SJCRH30 (cell line): ENCODE measurements at places on chromosomes 6 and 20. TPM values are rescaled to one million over a fixed set of nuclear protein-coding genes. Genes with fewer than 3 reads are reported as not detected.

GRCh38 chr6:93806409-93807270 is 387.3 kb upstream of the EPHA7 start:
- DNase-seq: no peak

The ADTRP gene
- not detected in 2 replicates for total RNA-seq

GRCh38 chr20:48846516-48847492 is 19.0 kb upstream of the PREX1 start:
- DNase-seq: peak; percentile 57

The PRR18 gene
- 0.33 and 0.47 TPM in 2 replicates for total RNA-seq

- no peak for DNase-seq
These were observed 86.9 kb downstream of the LYRM4 start for GRCh38 chr6:5173810-5174209.

- DNase-seq: peak; percentile 76
These were observed 7.3 kb downstream of the SNPH start for GRCh38 chr20:1273366-1273765.

DNA sequence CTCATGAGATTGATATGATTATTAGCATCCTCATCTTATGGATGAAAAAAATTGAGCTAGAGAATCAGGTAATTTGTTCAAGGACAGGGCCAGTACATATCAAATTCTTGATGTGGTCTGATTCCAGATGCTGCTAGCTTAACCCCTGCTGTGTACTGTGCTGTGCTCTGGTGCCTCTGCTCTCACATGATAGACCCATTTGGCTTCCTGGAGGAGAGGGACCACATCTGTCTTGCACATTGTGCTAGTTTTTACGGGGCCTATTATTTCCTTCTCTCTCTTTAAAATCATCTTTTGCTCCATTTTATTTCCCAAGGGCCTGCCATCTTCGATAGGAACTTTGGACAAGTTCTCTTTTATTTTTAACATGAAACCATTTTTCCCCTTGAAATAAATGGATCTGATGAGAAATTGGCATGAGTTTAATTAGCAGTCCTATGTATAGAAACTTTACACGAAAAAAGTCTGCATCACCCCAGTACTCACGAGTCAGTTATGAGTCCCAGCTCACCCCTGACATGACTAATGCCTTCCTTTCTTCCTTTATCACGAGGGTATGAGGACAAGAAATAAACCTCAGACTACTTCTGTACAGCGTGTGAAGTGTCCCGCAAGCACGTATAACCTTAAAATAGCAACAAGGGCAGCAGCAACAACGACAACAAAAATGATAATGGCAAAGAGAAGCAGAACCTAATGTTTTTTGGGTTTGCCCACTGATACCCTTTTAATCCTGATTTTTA is 26.5 kb downstream of the CD109 start:
- no peak for DNase-seq

The KIAA1755 gene
- total RNA-seq: 1.4 TPM in 2 replicates

The DLL1 gene
- 12.6 and 13.6 TPM in 2 replicates for total RNA-seq

- peak; percentile 77 for DNase-seq
These were observed 154.0 kb downstream of the JARID2 start for GRCh38 chr6:15399641-15400470.

- no peak for DNase-seq
These were observed 3.6 kb downstream of the SOX4 start for GRCh38 chr6:21596949-21597682.

DNA sequence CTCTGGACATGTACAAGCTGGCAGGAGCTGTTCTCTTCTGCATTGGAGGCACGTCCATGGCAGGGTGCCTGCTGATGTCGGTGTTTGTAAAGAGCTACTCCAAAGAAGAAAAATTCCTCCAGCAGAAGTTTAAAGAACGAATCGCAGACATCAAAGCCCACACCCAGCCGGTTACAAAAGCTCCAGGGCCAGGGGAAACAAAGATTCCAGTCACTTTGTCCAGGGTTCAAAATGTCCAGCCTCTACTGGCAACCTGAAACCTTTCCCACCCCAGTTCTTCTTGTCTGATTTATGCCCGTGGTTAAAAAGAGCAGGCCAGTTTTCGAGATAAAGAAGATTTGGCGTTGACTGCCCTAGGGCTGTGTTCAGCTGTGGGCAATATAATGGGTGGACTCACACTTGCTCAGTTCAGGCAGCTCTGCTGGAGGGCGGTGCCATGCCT is 19.7 kb downstream of the NRSN1 start:
- DNase-seq: no peak

The TCP11 gene
- not detected in 2 replicates for total RNA-seq

- DNase-seq: no peak
These were observed 163.5 kb upstream of the MANEA start for GRCh38 chr6:95413789-95414188.

DNA sequence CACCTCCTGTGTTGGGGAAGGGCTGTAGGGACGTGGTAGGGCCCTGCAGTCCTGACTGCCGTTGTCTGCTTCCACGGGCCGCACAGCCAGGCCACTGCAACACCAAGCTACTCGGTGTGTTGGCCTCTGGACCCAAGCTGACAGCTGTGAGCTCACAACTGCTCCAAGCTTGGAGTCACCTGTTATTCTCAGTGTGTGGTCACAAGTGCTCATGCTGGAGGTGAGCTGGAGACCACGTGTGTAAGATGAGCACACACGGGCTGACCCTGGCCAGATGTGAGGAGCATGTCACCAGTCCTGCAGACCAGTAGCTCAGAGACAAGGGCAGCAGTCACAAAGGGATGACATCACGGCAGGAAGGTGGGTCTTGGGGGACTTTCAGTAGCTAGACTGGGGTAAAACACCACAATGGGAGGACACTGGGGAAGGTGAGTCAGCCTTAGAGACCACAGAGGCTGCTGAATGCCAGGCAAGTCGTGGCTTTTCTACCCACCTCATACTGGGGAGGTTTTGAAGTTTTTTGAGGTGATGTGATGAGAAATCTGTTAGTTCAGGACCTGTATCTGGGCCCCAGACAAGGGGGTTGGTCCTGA is 87.3 kb downstream of the FAM120B start:
- no peak for DNase-seq

DNA sequence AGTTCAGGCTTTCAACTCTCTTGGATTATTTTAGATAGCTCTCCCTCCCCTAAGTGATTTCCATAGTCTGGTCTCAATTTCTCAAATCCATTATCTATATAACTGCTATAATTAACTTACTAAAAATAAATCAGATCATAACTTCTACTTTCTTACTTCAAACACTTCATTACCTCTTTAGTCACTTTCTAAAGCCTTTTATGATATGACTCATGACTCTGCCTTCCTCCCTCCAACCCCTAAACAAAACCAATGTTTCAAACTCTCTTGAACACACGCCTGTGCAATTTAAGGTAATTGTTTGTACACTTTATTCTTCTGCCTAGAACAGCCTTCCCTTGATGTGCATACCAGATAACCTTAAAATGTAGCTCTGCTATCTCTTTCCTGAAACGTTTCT is 100.5 kb downstream of the LMBRD1 start:
- no peak for DNase-seq

GRCh38 chr6:44655412-44656342 is 268.2 kb downstream of the CDC5L start:
- peak; percentile 98 for DNase-seq

The DLK2 gene
- 5.4 and 5.8 TPM in 2 replicates for total RNA-seq
